ENCODE measurements at places on chromosomes 6 and 20.

DNA sequence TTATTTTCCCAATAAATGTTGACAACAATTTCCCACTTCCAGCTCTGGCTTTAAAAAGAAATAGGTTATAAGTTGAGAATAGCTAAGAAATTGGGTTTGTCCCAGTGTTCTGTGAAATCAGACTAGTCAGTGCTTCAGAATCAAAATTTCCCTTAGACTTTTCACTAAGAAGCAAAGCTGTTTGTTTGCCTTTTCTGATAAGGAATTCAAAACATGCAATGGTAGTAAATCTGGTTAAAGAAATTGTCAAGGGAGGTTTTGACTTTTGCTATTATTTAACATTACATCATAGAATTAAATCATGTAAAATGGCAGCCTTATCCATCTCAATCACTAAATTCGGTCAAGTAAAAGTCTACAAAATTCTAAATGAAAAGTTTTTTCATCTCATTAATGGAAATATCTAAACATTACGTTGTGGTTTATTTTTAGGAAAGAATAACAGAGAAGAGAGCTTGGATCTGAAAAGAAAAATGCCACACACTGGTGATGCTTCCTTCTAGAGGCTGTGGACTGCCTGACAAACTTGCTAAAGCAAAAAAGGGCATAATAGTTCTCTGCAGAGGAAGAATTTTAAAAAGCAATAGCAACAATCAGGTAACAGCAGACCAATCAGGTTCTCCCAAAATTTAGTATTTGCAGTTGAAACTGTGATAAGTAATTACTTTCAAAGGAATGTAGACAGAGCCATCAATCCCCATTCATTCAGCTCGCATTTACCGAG lies 36.4 kb downstream of the PLAGL1 start:
- DNase-seq = no peak

- no peak for DNase-seq
Observed at GRCh38 chr20:48607544-48607865, 220.3 kb downstream of the PREX1 start.

GRCh38 chr6:44858998-44859397 lies 469.1 kb upstream of the RUNX2 start:
- DNase-seq = no peak

DNA sequence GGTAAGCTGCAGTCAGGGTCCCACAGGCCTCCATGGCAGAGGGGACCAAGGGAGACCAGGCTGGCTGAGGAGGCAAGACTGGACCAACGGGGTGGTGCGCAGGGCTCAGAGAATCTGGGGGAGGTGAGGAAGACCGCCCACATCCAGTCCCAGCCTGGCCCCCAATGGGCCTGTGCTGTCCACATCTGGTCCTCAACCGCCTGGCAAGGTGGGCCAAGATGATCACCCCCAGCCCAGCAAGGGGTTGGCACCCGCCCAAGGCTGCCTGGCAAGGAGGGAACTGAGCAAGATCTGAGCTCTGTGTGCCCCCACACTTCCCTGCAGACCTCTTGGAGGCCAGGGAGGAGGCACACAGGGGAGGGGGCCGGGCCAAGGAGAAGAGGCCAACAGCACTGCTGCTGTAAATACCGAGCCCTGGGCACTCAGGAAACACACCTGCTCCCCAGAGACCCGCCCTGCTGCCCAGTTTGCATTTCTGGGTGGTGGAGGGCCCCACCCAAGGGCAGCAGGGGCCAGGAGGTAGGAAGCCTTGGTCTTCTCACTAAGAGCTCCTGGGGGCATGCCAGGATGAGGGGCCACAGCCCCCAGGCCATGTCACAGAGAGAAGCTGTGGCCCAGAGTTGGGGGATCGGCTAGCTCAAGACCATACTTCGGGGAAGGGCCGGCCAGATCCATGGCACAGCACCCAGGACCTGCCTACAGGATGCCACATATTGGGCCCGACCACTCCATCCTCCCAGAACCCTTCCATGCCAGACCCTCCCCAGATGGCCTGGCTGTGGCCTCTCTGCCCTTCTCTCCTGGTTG lies 109.6 kb downstream of the ASXL1 start:
- DNase-seq = no peak

DNA sequence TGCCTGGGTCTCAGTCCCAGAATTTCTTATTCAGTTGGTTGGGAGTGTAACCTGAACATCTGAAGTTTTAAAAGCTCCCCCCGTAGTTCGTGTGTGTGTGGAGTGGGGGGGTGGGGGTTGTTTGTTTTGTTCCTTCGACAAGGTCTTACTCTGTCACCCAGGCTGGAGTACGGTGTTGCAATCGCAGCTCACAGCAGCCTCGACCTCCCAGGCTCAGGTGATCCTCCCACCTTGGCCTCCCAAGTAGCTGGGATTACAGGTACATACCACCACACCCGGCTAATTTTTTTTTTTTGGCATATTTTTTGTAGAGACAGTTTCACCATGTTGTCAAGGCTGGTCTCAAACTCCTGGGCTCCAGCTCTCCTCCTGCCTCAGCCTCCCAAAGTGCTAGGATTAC lies 3.1 kb downstream of the CCM2L start:
- no peak for DNase-seq

DNA sequence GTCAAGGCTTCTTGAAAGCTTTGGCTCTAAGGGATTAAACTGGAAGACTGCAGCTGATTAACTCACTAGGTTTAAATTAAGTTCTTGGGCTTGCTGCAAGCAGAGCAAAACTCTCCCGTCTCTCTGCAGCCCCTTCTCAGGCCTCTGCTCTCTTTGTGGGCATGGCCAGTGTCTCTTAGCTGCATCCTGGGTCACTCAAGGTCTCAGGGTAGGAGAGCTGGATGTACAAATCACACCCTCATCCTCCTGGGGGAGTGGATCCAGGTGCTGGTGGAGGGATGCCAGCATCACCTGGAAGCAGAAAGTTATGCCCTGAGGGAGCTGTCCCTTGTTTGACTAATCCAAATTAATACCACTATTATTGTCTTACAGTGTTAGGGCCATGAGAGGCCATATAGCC lies 35.8 kb downstream of the GCM1 start:
- no peak for DNase-seq

DNA sequence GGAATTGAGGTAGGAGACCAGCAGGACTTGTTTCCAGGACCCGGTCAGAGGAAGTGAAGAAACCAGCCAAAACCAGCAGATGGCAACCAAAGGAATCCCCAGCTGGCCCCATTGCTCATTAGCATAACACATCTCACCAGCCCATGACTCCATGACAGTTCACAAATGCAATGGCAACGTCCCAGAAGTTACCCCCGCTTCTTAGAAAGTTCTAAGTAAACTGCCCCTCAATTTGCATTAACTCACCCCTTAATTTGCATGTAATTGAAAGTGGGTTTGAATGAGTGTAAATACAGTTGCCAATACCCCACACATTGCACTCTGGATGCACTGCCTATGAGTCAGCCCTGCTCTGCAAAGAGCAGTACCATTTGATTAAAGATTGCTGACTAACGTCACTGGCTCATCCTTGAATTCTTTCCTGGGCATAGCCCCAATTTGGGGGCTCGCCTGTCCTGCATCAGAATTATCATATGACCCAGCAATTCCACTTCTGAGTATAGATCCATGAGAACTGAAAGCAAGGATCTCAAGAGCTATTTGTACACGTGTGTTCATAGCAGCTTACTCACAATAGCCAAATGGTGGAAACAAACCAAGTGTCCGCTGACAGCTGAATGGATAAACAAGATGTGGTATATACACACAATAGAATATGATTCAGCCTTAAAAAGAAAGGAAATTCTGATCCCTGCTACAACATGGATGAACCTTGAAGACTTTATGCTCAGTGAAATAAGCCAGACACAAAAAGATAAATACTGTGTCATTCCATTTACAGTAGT lies 36.4 kb downstream of the MYLK4 start:
- DNase-seq = no peak

DNA sequence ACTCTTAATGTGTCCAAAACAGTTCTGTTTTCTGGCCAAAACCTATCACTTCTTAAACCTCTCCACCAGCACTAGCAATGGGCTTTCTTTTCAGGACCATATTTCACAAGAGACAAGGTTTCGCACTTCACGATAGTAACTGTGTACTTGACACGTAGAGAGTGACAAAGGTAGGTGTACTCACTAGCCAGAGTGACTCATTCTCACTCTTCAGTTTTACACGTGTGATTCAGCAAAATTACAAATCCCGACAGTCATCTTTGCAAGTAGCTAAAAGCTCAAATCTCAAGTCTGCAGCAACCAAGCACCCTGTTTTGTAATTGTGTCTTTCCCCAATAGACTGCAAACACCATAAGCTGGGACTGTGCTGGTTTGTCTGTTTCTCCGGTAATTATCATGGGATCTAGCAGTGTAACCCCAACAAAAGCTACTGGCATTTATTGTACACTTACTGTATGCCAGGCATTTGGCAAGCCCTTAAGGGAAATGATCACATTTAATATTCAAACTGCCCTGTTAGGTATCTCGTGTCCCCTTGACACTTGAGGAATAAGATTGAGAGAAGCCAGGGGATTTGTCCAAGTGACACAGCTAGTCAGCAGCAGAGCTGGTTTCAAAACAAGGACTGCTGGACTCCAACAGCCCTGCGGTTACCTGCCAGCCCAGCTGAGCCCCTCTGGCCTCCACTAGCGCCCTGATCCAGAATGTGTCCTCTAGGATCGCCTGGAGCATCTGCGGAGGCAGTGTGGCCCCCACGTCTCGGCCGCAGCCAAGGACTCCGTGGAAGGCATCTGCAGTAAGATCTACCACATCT lies 9.9 kb downstream of the PCIF1 start:
- no peak for DNase-seq

- DNase-seq = no peak
Observed at GRCh38 chr6:160249671-160250070, 8.9 kb downstream of the SLC22A2 start.

DNA sequence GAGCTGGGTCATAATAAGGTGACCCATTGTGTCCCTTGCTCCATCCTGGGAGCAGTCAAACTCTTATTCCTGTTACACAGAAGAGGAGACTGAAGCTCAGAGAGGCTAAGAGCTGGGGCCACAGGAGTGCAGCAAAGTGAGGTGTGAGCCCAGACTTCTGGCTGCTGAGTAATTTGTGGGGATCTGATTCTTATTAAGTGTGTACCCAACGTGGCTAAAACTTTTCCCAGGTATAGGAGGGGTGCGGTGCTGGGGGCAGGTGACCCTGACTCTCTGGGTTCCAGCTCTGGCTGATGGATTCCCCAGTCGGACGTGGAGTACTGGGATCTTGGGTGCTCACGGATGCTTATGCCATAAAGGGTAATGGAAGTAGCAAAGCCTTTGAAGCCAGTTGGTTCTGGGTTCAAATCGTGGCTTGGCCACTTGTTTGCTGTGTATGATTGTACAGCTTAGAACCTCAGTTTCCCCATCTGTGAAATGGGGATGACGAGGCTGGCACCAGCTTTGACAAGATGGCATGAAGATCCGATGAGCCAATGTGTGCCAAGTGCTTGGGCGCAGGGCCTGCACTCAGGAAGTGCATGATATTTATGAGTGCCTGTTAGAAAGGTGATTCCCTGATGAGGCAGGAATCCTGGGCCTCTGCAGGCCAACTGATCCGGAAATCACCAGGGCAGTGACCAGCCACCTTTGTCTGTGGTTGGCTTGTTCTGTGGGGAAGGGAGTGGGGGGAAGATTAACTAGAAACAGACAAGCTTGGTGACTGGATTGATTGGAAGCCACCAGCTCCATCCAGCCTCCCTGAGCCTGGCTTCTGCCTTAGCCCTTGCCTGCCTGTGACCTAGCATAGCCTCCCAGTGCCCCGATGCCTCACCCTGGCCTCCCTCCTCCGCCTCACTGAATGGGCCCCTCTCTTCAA lies 6.0 kb downstream of the SRC start:
- DNase-seq = no peak

DNA sequence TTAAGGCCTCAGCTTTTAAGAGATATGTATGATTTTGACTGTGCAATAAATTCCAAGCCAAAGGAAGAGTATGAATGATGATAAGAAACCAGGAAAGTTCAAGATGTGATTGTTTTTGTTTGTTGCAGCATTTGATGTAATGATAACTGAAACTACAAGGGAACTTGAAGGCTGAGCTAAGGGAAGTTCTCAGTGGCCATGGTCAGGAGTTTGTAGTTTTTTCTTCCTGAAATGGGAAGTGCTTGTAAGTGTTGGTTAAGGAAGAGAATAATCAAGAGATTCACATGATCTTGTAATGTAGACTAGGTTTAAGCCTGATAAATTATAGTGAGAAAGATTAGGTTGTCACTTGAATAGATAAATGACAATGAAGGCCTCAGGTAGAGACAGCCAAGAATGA lies 53.4 kb downstream of the PTCHD4 start:
- DNase-seq = no peak

DNA sequence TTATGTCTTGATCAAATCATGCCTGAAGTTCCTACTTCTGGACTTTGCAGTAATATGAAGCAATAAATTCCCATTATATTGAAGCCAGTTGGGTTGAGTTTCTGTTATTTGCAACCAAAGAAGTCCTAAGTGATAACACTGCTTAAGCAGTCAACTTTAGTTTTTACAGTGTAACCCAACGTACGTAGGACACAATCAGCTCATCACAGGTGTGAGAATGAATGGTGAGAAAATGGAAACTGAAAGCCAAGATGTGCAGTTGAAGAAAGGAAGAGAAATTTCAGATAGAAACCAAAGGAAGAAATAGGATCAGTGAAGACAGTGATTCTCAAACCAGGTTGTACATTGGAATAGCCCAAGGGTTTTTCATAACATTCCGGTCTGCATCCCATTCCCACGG lies 211.4 kb upstream of the ZFP64 start:
- no peak for DNase-seq

GRCh38 chr20:24190905-24191304 lies 202.3 kb upstream of the GGTLC1 start:
- DNase-seq = no peak

DNA sequence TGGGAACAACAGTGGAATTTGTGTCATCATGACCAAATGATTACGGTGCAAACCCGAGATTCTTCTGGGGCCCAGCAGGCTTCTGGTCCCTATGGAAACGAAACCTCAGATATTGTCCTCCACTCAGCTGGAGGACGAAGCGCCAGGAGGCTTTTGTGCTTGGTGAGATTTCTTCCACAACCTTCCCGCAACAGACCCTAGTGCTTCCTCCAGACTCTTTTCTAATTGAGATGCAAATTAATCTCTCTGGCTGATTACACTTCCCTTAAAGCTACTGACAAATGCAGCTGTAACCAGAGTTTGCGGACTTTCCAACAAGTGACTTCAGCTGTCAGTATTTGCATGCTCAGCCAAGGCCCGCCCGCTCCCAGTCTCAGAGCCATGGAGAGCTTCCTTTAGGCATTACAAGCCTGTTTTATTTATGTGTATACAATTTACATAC lies 96.0 kb downstream of the INSM1 start:
- DNase-seq = no peak

DNA sequence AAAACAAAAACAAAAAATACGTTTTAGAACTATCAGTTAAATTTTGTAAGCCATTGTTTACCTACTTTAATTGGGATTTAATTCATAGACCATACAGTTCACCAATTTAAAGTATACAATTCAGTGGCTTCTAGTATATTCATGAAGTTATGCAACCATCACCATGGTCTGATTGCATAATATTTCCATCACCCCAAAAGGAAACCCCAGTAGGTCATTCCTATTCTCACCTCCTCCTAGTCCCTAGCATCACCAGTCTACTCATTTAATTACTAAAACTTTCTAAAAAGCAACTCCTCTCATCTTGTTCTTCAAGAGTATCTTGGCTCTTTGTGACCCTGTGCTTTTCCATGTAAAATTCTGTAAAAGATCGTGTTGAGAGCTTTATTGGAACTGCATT lies 60.2 kb downstream of the ASXL1 start:
- DNase-seq = no peak

GRCh38 chr6:88163616-88164015 lies 2.5 kb downstream of the CNR1 start:
- DNase-seq = no peak

- no peak for DNase-seq
Observed at GRCh38 chr6:148157841-148158240, 184.8 kb upstream of the SASH1 start.

Measured in GM10248 (cell line).